ENCODE measurements at places on chromosomes 7 and 10. TPM values are rescaled to one million over a fixed set of nuclear protein-coding genes. Genes with fewer than 3 reads are reported as not detected.
A peak's percentile ranks its signal among the peaks of the same experiment; 100 is the strongest.

TMEM229A gene
- total RNA-seq = not detected

WEE2 gene
- not detected for total RNA-seq

CPA4 gene
- not detected for total RNA-seq

SPAM1 gene
- not detected for total RNA-seq

OR6V1 gene
- not detected for total RNA-seq

FZD1 gene
- total RNA-seq = 9.6 TPM

FXYD4 gene
- total RNA-seq = not detected

NPVF gene
- total RNA-seq = not detected

ADRA2A gene
- 11.9 TPM for total RNA-seq

DNA sequence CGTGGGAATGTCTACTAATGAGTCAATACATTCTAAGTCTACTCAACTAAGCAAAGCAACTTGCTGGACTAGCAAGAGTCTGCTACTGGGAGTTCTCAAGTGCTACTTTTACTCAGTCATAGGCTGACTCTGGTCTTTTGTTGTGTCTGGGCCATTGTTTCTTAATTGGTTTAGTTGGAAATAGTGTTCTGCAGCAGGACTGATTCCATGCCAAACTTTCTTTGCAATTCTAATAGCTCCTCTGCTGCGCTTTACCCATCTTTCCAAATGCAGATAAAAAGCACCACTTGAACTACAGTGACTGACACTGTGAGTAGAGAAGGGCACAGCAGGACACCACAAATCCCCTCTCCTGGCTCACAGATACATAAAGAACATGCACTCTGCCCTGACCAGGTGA is 125.7 kb downstream of the CD36 start:
- no peak for DNase-seq

GRCh38 chr7:155459700-155460461 is 2.0 kb downstream of the EN2 start:
- DNase-seq = no peak

GRCh38 chr7:155352076-155352752 is 54.5 kb downstream of the INSIG1 start:
- no peak for DNase-seq

GRCh38 chr10:125084191-125084613 is 76.2 kb downstream of the CTBP2 start:
- DNase-seq = no peak

- DNase-seq = no peak
Measured at GRCh38 chr10:26222563-26222962, 6.0 kb downstream of the GAD2 start.

DNA sequence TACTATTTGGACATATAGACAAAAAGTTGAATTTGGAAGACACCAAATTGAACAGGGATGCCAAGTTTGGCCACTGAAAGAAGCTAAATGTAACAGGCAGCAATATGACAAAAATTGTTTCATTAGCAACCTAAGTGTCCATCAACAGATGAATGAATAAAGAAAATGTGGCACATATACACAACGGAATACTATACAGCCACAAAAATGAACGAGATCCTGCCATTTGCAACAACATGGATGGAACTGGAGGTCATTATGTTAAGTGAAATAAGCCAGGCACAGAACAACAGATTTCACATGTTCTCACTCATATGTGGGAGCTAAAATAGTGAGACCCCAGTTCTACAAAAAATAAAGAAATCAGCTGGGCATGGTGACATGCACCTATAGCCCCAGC is 43.8 kb downstream of the NEBL start:
- no peak for DNase-seq

DNA sequence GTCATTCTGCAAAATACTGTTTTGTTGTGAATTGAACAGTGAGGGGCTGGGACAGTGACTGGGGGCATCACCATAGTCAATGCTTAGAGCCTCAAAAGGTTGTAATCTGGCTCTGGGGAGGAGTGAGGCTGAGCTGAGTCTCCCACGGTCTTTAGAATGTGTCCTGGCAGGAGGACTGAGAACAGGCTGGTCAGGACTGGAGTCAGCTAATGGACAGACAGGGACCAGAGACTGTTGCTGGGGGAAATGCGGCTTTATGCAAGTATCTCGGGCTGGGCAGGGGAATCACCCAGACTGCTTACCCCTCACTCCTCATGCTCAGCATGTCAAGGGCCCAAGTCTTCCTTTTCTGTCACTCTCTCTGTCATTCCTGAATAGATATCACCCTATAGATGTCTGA is 346.5 kb downstream of the TYW1 start:
- DNase-seq = no peak

DNA sequence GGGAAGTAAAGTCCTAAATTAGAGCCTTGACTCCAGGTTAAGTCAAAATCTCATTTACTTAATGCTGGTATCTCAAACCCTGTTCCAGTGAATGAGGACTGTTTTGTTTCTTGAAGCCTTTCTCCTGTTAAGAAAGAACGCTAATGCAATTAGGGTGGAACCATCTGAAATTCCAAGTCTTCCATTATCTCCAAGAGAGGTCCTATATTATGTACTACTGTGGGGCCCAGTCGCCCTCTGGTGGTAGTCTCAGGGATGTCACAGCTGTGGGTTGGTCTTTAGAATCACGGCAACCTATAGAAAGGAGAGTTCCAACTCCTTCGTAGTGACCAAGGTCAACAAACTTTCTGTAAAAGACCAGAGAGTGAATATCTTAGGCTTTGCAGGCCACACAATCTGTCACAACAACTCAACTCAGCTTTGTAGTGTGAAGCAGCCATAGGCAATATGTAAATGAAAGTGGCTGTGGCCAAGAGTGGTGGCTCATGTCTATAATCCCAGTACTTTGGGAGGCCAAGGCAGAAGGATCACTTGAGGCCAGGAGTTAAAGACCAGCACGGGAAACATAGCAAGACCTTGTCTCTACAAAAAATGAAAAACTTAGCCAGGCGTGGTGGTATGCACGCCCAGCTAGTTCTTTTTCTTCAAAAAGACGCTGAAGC is 9.3 kb downstream of the RPP38 start:
- DNase-seq = peak; percentile 82

- DNase-seq = no peak
Measured at GRCh38 chr10:85319826-85320225, 991.4 kb downstream of the CCSER2 start.

DNA sequence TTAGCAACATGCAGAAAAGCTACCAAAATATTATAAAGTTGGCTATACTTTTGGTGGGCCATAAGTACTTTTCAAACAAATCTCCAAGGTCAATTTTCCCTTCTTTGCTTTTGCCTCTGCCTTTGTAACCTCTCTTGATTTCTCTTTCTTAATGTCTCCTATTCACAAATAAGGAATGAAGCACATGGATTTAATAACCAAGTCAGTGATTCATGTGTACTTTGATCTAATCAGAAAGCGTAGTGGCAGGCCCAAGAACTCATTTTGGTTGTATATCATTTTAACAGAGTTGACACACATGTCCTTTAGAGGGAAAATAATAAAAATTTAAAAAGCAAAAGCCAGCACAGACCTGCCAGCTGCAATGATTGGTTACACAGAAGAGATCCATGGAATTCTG is 93.7 kb downstream of the FZD1 start:
- DNase-seq = no peak

- DNase-seq = no peak
Measured at GRCh38 chr10:73585327-73585726, 5.8 kb downstream of the USP54 start.

- no peak for DNase-seq
Measured at GRCh38 chr7:115911465-115911864, 119.1 kb downstream of the TFEC start.

DNA sequence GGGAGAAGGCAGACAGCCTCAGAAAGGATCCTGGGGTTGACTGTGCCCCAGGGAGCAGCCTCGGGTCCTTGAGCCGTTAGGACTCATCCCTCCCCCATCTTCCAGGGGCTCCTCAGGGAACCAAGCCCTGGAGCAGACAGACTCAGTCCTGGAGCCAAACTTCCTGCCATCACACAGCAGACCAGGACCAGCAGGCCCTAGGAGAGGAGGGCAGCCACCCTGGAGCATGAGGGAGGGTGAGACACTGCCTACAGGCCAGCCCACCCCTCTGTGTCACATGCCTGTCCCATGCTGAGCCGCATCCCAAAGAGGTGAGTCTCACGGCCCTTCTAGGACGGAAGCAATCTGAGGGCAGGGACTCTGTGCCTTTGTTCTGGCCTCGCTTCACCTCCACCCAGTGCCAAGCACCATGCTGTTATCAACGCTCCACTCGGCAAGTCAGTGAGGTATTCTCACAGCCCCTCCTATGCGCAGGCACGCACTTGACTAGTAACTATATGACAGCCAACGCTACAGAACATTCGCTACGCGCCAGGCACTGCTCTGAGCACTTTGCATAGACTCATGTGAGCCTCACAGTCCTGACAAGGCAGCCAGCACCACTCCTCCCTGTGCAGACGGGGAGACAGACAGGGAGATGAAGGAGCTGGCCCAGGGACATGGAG is 19.1 kb downstream of the MAD1L1 start:
- no peak for DNase-seq

GRCh38 chr7:134933460-134934068 is 52.7 kb upstream of the AGBL3 start:
- no peak for DNase-seq

GRCh38 chr10:94320285-94320914 is 42.3 kb downstream of the NOC3L start:
- peak; percentile 65 for DNase-seq

GRCh38 chr10:3139216-3139910 is 33.2 kb downstream of the PITRM1 start:
- no peak for DNase-seq

GRCh38 chr7:31744294-31744874 is 57.4 kb downstream of the PPP1R17 start:
- peak; percentile 65 for DNase-seq

DNA sequence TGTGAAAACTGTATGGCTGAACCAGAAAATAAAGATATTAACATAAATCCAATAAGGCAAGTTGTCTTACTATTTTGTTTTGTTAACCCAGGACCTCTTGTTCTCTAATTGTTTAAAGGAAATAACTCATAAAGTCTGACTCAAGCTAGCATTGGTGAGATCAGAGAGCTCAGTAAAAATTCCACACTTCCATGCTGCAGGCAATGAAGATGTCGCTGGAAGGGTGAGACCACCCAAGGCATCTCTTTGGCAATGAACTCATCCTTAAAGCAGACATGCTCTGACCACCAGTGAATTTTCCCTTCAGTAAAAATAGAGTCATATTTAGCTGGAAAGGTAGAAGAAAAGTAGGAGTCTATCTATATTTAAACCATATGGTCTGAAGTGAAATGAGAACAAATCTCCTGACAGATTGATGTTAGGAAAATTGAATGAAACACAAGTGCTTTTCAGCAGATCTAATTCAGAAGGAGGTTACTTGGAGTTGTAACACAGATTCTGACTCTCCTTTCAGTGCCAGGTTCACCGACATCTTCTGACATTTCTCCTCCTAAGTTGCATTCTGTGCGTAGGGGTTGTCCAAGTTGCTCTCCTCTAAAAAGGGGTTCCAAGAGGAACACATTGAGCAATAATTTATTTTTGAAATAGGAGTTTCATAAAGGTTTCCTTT is 32.8 kb upstream of the VIPR2 start:
- DNase-seq = no peak

- no peak for DNase-seq
Measured at GRCh38 chr7:343227-343822, 53.4 kb downstream of the FOXL3 start.

- peak; percentile 55 for DNase-seq
Measured at GRCh38 chr10:28668363-28669226, 8.7 kb upstream of the BAMBI start.

GRCh38 chr10:43284341-43284910 is 17.6 kb upstream of the RASGEF1A start:
- no peak for DNase-seq

- DNase-seq = no peak
Measured at GRCh38 chr7:95817866-95818640, 45.7 kb downstream of the DYNC1I1 start.

DNA sequence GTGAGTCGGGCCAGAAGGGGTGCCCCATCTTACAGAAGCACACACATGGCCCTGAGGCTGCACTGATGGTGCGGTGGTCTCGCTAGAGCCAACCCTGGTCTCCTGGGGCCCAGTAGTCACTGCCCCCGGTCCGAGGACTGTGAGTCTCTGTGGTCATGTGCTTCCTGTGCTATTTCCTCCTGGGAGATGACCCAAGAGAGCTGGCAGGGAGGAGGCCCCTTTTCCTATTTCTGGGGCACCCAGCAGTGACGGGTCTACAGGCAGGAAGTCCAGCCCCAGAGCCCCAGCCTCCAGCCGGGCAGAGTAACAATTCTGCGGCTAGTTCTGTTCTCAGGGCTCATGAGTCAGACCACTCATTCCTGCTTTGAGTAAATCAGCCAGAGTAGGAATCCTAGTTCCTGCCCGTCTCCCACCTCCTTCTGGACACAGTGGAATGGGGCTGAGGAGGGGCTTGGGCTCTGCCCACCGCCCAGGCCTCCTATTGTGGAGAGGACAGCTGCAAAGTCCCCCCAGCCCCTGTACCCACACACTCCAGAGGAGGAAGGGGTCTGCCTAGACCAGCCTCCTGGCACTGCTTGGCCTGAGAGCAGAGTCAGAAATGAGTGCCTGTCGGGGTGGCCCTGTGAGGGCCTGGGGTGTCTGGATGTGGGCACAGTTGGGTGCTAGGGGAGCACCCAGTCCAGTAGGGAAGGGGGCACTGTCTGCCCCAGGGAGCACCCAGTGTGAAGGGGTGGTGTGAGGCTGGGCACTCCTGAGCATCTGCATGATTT is 80.5 kb upstream of the PPIF start:
- DNase-seq = peak; percentile 67

- DNase-seq = no peak
Measured at GRCh38 chr10:68800211-68800610, 27.1 kb upstream of the STOX1 start.

- DNase-seq = no peak
Measured at GRCh38 chr7:78516450-78516849, 717.9 kb downstream of the PHTF2 start.

DNA sequence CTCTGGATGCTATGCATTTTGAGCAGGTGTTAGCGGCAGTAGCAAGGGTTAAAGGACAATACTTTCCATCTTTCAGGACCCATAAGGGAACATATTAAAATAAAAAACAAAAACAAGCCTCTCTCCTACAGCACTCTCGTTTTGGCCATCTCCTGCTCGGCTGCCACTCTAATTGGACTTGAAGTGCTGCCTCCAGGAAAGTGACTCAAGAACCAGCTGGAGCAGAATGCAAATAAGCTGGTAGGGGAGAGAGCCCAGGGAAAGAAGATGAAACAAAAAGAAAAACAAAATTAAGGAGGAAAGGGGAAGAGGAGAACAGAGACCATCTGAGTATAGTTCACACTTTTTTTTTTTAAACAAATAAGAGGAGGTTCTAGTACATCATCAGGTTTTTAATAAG is 65.6 kb downstream of the HBP1 start:
- DNase-seq = no peak

DNA sequence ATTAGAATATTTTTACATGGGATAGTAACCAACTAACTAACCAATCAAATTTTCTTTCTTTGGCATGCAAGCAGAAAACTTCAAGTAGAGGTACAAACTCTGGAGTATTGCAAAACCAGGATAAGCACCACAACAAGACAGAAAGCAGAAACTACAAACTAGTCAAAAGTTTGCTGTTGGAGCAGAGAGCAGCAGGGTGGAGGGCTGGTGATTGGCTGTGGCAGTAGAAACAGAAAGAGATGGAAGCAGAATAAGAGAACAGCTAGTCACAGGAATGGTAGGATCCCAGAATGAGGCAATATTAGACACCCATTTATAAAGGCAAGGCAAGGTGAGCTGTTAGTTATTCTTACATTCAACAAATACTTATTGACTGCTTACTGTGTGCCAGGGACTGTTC is 6.8 kb upstream of the MACC1 start:
- DNase-seq = no peak

GRCh38 chr7:68564306-68565135 is 1033.8 kb upstream of the AUTS2 start:
- no peak for DNase-seq

- no peak for DNase-seq
Measured at GRCh38 chr7:156897673-156898072, 4.7 kb upstream of the LMBR1 start.

Data from transverse colon (tissue), 4 donors.